Frontal cortex (tissue), 4 donors: ENCODE measurements at places on chromosomes 7 and 10.

GRCh38 chr7:26369593-26369992, 77.9 kb downstream of the SNX10 start:
- DNase-seq, result no peak

GRCh38 chr7:20241194-20241910, 24.2 kb upstream of the MACC1 start:
- no peak for DNase-seq

GRCh38 chr10:99008054-99008453, 227.6 kb downstream of the HPSE2 start:
- DNase-seq, result no peak

DNA sequence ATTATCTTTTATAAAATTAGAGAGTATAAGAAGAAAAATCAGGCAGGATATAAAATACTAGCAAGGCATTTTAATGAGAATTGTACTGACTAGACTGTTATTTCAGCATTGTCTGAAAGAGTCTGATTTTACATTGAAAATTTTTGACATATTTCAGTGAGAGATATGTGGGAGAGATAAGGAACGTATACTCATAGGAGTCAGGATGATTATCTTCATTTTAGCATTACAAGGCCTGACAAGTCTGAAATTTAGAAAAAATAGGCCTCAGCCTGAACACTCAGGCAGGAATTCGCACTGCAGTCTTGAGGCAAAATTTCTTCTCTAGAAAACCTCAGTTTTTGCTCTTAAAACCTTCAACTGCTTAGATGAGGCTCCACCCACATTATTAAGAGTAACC, 386.0 kb downstream of the HGF start:
- no peak for DNase-seq

DNA sequence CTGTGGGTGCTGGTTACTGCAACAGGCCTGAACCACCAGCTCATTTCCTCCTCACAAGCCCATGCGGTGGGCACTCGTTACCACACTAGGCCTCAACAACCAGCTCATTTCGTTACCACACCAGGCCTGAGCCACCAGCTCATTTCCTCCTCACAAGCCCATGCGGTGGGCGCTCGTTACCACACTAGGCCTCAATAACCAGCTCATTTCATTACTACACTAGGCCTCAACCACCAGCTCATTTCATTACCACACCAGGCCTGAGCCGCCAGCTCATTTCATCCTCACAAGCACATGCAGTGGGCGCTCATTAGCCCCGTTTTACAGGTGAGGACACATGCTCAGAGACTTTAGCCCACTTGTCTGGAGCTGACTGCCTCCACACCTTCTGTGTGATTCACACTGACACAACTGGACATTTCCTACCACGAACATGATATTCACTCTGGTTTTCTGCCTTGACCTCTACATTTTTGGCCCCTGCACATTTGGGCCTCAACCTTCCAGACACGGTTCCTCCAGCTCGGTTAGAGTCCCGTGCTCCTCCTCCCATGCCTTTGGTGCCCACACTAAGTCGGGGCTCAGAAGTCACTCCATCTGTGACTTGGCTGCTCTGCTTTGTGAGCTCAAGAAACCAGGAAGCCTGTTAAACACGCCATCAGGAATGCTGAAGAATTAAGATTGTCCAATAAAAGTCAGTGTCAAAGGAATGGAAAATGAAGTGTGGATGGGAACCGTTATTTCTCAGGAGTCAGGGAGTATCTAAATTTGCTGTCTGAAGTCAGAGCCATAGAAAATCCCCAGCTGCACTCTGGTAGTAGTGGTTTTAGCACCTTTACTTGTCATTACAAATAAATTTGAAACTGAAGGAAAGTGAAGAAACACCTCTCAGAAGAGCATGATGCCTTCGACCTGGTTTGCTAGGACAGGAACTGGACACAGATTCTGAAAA, 55.8 kb upstream of the LANCL2 start:
- no peak for DNase-seq

DNA sequence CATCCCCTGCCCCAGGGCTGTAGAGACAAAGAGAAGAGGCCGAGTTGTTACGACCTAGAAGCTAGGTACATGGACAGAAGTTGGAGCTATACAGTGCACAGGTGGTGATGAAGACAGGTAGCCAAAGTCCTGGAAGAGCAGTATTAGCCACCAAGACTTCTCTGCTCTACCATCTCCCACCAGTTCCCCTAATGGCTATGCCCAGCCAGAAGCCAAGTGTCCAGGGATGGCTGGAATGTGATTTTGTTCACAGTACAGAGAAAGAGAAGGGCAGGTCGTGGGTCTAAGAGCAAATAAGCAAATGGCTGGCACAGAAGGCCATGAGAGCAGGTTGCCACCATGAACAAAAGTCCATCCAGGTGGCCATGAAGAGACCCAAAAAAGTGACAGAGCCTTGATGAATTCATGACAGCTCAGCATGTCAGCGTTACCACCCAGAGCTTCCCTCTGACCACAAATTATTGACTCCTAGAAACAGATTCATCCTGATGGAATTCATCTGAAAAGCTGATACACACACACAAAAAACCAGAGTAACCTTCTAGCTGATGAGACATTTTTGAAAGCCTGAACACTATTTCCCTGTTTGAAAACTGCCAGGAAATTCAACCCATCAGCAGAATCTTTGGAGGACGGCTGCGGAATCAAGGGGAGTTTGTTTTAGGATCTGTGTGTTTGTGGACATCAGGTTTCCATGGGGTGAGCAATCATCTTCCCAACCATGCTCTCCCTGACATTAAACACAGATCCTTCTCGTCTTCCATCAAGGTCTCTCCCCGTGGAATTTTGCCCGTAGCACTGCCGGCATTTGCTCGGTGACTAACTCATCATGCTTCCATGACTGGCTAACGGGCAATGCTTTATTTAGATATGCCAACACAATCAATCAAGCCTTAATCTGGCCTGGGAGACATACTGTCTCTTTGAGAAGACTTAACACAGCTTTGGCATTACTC, 906.7 kb upstream of the AUTS2 start:
- no peak for DNase-seq

- DNase-seq, result no peak
Measured at GRCh38 chr7:69833964-69834363, 235.7 kb downstream of the AUTS2 start.

DNA sequence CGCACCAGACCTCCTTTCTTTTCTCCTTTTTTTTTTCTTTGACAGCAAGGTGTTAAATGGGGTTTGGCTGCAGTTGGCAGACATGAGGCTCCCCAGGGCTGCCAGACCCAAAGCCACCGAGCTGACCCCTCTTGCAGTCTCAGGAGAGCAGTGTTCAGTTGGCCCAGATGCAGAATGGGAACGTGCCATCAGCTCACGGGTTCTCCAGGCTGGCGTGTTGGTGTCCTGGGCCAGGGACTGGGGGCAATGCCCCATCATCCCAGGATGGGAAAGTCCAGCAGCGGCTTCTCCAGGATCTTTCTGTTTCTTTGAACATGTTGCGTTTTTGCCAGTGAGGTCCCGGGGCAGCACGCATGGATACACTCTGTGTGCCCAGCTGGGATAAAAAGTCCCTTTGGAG, 114.6 kb upstream of the KCTD7 start:
- no peak for DNase-seq
